ENCODE measurements at places on chromosomes 5 and 9. TPM values are rescaled to one million over a fixed set of nuclear protein-coding genes. Genes with fewer than 3 reads are reported as not detected.

DNA sequence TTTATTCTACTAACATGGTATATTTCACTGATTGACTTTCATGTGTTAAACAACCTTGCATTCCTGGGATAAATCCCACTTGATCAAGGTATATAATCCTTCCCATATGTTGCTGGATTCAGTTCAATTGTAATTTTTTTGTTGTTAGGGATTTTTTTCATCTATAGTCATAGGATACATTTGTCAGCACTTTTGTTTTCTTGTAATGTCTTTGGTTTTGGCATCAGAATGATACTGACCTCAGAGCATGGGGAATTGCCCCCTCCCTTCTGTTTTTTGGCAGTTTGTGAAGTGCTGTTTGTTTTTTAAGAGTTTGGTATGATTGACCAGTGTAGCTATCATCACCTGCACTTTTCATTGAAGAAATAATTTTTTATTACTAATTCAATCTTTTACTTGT lies 176.8 kb upstream of the RASEF start:
- H3K4me3 ChIP-seq, result no peak overlapping the region
- H3K36me3 ChIP-seq, result no peaks in the 10 kb centered on the region
- H3K4me1 ChIP-seq, result peaks cover 1% of the 10 kb centered on the region
- no peak overlapping the region for H3K27ac ChIP-seq
- DNase-seq, result no peak
- H3K27me3 ChIP-seq, result no peaks in the 10 kb centered on the region

SPATA31A5 gene
- not detected for total RNA-seq

- no peak overlapping the region for H3K27ac ChIP-seq
- H3K4me3 ChIP-seq, result no peak overlapping the region
- peaks cover 23% of the 10 kb centered on the region for H3K27me3 ChIP-seq
Measured at GRCh38 chr9:131277287-131277909, 1.1 kb upstream of the FAM78A start.

DNA sequence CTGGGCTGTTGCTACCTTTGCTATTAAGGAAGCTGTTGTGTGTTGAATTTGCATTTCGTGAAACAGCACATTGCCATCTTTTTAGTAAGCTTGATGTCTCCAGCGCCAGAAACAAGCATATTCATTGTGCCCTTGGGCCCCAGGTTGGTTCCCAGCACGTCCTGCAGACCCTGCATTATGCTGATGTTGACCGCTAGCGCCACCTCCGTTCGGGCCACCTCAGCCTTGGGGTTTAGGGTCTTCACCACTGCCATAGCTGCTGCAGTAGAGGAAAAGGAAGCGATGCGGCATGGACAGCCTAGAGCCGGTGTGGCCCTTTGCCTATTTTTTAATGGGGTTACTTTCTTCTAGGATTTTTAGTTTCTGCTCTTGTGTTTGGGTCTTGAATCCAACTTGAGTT lies 23.8 kb upstream of the OTULIN start:
- no peak for DNase-seq
- H3K4me3 ChIP-seq, result no peak overlapping the region
- H3K4me1 ChIP-seq, result no peaks in the 10 kb centered on the region
- no peak overlapping the region for H3K27ac ChIP-seq
- peaks cover 70% of the 10 kb centered on the region for H3K27me3 ChIP-seq
